Glomerular endothelial cell (primary cell): ENCODE measurements at places on chromosomes 6 and 20. TPM values are rescaled to one million over a fixed set of nuclear protein-coding genes. Genes with fewer than 3 reads are reported as not detected.

DNA sequence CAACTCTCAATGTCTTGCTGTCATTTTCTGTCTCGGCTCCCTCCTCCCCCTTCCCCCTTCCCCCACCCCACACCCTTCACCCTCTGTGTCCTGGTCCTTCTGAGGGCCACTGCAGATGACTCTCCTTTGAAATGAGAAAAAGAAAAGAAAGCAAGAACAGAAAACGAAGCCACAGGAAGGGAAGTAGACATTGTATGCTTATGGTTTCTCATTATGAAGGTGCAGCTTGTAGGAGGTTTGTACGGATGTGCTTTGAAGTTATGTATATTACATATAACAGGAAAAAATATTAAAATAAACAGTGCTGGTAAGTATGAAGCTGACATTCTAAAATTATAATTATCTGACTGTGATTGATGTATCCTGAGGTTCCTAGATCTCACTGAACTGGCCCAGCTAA lies 6.3 kb upstream of the AAR2 start:
- DNase-seq = no peak

- DNase-seq = no peak
Observed at GRCh38 chr6:113645576-113645970, 211.6 kb upstream of the MARCKS start.

DNA sequence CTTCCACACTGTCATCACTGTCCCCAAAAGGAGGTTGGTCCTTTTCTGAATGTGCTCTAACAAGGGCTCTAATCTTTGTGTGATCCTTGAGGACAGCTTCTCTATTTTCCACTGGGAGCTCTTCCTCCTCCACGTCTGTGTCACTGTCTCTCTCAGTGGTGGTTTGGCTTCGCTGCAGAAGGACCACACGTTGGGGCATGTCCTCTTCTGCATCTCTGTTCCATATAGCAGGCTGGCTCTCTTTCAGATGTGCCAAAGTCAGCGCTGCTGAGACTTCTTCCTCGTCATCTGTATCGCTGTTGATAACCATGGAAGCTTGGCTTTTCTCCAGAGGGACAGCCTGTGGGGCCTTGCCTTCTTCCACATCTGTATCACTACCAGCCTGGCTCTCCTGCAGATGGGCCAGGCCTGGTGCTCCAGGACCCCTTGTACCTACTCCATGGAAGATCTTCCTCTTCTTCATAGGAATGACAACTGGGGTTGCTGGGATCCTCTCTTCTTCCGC lies 4.6 kb downstream of the MDC1 start:
- no peak for DNase-seq

- DNase-seq = peak; percentile 88
Observed at GRCh38 chr20:51750037-51750769, 18.0 kb downstream of the ATP9A start.

DNA sequence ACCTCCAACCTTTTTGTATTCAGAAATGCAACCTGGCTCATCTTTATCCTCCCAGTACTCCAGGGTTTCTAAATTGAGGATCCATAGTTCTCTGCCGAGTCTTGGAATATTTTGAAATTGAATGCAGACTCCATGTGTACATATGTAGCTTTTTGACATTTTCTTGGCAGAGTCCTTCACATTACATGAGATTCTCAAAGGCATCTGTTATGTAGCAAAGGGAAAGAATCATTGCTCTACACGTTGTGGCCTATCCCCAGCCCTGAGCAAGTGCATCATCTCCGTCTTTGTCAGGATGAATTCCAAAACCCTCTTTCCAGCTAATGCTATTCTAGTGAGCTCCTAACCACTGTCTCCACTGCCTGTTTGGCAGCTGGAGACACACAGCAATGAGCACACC lies 742.9 kb downstream of the DHX35 start:
- DNase-seq = no peak

- no peak for DNase-seq
Observed at GRCh38 chr20:4071178-4071693, 55.9 kb upstream of the RNF24 start.

GRCh38 chr20:46312075-46312944 lies 4.0 kb upstream of the CDH22 start:
- no peak for DNase-seq

- DNase-seq = no peak
Observed at GRCh38 chr6:153814136-153814535, 224.9 kb upstream of the OPRM1 start.

DNA sequence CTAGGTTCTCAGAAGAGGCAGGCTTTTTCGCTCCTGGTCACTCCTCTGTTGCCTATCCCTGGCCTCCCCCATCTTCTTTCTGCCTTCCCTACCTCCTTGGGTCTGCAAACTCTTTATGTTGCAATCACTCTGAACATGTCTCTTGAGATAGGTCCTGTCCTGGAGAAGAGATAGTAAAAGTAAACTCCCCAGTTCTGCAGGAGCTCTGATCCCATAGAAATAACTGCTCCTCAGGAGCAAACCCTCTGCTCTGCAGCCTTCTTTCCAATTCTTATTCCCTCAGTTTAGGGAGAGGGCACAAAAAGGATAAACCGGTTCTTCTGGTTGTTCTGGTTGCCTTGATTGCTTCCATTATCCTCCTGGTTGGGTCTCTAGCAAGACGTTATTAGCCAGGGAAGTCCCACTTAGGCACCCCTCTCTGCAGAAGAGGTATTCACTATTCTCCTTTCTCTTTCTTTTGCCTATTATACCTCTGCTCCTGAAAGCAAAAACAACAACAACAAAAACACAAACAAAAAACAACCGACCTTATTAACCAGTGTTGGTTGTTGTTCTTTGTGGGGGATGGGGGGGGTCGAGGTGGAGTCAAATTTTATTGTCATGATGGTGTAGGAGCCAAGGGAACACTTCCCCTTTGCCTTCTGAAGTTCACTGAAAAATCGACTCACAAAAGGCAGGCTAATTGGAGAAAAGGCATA lies 973 bp downstream of the TRIM38 start:
- DNase-seq = no peak

- DNase-seq = peak; percentile 45
Observed at GRCh38 chr6:107956586-107957307, 1.3 kb downstream of the SEC63 start.

DNA sequence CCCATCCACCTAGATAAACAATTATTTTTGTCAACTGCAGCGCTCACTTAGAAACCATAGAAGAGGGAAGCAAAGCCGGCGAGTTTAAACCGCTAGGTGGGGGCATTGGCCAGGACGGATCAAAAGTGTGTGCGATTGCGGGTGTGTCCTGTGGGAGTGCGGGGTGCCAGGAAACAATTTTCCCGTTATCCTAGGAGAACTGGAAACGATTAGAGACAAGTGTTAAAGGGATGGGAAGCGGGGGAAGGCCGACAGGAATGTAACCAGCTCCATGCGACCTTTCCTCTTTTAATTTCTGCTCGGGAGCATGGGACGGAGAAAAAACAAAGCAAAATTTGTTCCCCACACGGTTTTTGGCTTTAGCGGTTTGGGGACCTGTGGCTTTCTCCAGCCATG lies 2.8 kb upstream of the HTR1B start:
- no peak for DNase-seq

- DNase-seq = no peak
Observed at GRCh38 chr6:144334150-144334708, 49.1 kb downstream of the UTRN start.

DNA sequence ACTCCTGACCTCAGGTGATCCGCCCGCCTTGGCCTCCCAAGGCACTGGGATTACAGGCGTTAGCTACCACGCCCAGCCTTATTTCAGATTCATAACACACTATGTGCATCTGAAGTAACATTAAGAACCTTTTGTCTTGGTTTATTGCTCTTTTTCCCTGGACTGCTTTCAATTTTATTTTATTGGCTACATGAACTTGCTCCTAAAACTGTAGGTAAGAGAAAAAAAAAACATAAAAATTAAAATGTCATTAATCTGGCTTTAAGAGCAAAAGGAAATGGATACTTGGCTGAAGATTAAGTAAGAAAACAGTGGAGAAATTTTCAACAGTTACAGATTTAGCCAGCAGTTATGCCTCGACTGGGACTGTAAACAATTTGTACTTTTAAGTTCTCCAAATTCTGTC lies 62.5 kb downstream of the GJA1 start:
- no peak for DNase-seq

GRCh38 chr6:98842342-98843180 lies 8.2 kb downstream of the POU3F2 start:
- no peak for DNase-seq

GRCh38 chr6:168908166-168908565 lies 345.5 kb downstream of the THBS2 start:
- no peak for DNase-seq

- DNase-seq = no peak
Observed at GRCh38 chr6:39441301-39441700, 118.8 kb upstream of the KCNK16 start.

DNA sequence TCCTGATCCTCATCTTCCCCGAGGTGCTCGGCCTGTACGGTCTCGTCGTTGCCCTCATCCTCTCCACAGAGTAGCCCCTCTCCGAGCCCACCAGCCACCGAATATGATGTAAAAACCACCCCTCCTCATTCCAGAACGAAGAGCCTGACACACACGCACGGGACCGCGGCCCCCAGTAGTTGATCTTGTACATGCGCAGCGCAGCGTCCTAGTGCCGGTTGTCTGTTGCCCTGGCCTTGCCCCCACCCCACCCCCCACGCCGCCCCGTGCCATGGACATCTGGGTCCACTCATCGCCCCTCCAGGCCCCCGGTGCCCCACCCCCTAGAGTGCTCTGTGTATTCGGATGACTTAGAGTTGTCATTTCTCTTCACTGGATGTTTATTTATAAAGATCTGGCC lies 5.2 kb upstream of the PRPH2 start:
- no peak for DNase-seq

DNA sequence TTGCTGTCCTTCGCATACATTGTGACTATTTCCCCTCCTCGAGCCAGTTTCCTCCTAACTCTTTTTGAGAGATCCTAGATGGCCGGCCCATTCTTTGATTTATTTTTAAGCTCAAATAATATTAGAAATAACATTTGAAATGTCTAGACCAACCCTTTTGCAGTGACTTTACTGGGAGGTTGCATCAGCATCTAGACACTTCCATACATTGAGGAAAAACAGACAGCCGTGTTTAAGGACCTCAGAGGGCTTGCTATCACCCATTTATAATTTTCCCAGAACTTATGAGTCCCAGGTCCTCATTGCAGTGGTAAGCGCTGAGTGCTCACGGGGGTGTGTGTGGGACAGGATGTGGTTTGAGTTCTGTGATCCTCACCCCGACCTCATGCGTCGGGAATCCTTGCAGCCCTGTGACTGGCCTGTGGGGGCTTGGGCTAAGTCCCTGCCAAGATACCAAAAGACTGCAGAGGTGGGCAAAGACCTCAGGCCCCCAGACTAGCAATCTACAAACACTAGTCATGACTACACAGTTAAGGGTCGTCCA lies at the start of gene GPX5:
GPX5 (plus strand) TSS at position 386 of the 544 bp plus-strand sequence; CDS start at position 519, 133 bp downstream.
- no peak for DNase-seq

DNA sequence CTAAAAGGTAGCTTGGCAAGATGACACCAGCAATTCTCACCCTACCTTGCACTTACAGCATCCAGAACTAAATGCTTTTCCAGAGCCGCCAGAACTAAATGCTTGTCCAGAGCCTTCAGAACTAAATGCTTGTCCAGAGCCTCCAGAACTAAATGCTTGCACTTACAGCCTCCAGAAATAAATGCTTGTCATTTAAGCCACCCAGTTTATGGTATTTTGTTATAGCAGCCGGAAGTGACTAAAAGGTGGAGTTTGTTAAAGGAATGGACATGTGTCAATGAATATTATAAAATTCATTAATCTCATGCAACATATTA lies 133.5 kb downstream of the GPX5 start:
- DNase-seq = no peak

DNA sequence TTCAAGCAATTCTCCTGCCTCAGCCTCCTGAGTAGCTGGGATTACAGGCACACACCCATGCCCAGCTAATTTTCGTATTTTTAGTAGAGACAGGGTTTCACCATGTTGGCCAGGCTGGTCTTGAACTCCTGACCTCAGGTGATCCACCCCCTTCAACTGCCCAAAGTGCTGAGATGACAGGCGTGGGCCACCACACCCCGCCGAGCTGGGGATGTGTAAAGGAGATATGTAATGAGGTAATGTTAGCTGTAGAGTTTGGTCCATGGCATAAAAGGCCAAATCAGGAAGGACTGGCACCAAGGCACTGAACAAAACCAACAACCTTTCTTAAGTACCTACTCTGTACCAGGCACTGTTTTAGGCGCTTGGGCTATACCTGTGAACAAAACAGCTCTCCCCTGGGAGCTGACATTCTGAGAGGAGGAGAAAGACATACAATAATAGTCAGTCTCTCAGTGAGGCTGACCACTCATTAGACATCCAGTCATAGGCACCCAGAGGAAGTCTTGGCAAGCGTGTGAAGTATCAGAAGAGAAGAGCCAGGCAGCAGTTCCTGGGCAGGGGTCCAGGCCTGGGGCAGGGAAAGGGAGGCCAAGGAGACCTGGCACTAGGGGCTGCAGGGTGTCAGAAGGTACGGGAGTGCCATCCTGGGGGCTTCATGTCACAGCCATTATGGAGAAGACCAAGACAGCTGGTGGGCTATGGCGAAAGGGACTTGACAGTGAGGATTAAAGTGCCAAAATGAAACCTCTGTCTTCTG lies 164.8 kb upstream of the DTNBP1 start:
- DNase-seq = no peak

- DNase-seq = no peak
Observed at GRCh38 chr6:2763876-2764540, 1.2 kb upstream of the WRNIP1 start.

GRCh38 chr6:96110878-96111277 lies 95.1 kb downstream of the FUT9 start:
- DNase-seq = no peak

- no peak for DNase-seq
Observed at GRCh38 chr6:126054802-126055201, 68.5 kb downstream of the TRMT11 start.

DNA sequence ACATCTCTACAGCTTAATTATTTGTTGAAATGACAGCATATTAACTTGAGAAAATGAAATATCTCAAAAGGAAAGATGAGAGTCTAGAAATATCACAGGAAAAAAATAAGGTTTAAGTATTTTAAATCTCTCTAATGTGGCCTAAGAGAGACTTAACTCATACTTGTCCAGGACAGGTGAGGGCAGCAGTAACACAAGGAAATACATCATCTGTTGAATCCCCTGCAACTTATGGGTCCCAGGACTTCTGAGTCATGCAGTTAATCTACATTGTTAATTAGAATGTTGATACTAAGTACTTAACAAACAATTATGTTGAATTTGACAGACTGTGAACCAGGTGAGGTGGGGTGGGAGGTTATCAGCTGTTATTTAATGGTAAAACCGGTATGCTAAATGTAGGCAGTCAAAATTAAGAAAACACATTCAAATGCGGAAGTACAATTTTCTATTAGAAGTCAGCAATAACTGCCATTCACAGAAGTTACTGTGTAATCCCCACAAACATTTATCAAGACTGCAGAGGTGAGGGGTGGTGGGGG lies 87.9 kb downstream of the CEP57L1 start:
- DNase-seq = no peak

- DNase-seq = no peak
Observed at GRCh38 chr20:6908673-6909072, 141.2 kb downstream of the BMP2 start.

RAB44 gene
- 0.06 TPM in 1 of 2 replicates, not detected in the other for total RNA-seq

VWA7 gene
- total RNA-seq = 0.34 and 0.58 TPM in 2 replicates

ZNF76 gene
- total RNA-seq = 19.2 and 20.8 TPM in 2 replicates

PTK6 gene
- not detected in 2 replicates for total RNA-seq

DCDC2 gene
- 1.5 and 23.2 TPM in 2 replicates for total RNA-seq

EGFL8 gene
- 6.1 and 7.1 TPM in 2 replicates for total RNA-seq
